NCI-H526 treated with DMSO at 0.1 percent for 48 hours (cell line): ENCODE measurements at places on chromosomes 5 and 9.

GRCh38 chr5:68562308-68562707, 346.8 kb downstream of the PIK3R1 start:
- DNase-seq, result no peak

- no peak for DNase-seq
Observed at GRCh38 chr5:115428676-115429075, 115.9 kb downstream of the FEM1C start.

- DNase-seq, result no peak
Observed at GRCh38 chr5:79436821-79437220, 77.1 kb downstream of the HOMER1 start.

DNA sequence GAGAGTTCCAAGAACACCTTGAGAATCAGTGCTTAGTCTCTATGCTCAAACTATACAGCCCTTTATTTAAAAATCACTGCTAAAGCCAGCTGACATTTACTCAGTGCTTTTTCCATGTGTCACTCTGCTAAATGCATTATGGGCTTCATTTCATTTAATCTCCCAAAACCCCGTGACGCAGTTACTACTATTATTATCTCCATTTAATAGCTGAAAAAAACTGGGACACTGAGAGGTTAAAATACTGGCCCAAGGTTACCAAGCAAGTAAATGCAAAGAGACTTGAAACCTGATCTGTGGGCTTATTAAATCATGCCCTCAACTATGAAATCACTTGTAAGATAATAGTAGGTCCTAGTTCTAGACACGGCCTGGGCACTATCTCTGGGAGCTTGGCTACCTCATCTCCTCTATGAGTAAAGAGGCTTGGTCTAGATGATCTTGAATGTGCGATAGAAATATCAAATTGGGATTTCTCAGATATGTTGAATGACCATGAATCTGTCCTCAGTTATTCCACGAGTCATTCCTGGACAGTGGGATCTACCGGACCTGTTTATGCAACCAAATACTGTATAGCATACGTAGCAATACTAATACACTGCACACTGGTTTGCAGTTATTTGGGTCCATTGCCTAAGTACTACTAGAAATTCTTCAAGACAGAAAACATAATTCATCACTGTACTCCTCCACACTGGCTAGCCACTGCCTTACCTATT, 32.3 kb downstream of the MARCHF11 start:
- DNase-seq, result no peak
